Kidney tubule cell (primary cell): ENCODE measurements at places on chromosomes 7 and 10.

GRCh38 chr7:90749262-90749661 lies 153.1 kb downstream of the CDK14 start:
- DNase-seq: no peak

GRCh38 chr7:27133409-27134231 lies 3.1 kb upstream of the HOXA4 start:
- no peak for DNase-seq

GRCh38 chr7:55536619-55537457 lies 35.5 kb downstream of the VOPP1 start:
- no peak for DNase-seq

GRCh38 chr10:130179640-130180039 lies 43.4 kb downstream of the GLRX3 start:
- peak; percentile 44 for DNase-seq

- DNase-seq: no peak
These were observed 95.4 kb downstream of the TRIL start for GRCh38 chr7:28862595-28863272.

DNA sequence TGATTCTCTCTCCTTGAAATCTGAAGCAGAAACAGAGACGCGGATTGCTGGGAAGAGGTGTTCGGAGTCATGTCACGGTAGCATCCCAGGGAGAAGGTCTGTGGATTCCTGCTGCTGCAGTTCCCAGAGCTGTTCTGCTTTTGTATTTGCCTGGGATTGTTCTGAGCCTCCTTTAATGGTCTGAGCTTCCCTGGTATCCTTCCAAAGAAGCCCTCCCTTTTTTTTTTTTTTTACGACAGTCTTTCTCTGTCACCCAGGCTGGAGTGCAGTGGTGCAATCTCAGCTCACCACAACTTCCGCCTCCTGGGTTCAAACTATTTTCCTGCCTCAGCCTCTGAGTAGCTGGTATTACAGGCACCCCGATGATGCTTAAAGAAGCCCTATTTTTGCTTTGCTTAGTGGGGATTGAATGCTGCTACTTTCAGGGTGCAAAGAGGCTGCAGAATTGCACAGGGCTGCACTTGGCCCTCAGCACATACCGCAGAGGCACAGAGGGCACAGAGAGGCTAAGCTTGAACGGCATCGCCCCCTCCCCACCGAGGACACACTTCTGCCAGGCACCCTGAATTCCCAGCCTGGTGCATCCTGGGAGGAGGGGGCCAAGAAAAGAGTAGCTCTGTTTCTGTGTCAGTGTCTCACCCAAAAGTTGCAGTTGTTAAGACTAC lies 208.6 kb upstream of the GALNT17 start:
- no peak for DNase-seq

DNA sequence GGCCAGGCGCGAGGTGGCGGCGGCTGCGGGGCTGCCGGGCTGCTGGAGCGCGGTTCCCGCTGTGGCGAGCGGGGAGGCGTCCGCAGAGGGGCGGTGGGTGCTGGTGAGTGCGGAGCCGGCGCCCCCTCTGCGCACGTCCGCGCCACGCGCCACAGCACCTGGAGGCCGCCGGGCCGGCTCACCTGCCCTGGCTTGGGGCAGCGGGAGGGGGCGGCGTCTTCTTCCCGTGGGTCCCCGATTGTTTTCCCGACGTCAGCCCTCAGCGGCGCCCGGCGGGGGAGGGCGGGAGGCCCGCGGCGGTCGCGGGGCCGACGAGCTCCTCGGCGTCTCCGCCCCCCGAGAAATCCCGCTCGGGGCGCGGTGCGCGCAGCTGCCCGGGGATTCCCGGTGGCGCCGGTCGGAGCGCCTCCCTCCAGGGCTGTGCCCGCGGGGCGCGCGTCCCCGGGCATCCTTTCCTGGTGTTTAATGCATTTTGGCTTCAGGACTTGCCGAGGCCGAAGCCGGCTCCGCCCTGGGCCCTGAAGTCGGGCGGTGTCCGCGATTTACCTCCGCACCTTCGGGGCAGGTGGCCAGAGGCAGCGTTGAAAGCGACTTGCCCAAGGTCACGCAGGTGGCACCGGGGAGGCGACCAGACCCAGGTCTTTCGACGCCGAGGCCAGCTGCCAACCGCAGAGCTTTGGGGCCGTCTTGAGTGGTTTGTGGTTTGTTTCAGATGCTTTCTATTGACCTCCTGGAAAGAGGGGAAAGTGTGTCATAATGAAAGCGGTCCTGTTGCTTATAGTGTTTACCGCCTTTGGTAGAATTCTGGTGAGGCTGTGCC lies 561 bp downstream of the PLEKHA1 start:
- peak; percentile 80 for DNase-seq

DNA sequence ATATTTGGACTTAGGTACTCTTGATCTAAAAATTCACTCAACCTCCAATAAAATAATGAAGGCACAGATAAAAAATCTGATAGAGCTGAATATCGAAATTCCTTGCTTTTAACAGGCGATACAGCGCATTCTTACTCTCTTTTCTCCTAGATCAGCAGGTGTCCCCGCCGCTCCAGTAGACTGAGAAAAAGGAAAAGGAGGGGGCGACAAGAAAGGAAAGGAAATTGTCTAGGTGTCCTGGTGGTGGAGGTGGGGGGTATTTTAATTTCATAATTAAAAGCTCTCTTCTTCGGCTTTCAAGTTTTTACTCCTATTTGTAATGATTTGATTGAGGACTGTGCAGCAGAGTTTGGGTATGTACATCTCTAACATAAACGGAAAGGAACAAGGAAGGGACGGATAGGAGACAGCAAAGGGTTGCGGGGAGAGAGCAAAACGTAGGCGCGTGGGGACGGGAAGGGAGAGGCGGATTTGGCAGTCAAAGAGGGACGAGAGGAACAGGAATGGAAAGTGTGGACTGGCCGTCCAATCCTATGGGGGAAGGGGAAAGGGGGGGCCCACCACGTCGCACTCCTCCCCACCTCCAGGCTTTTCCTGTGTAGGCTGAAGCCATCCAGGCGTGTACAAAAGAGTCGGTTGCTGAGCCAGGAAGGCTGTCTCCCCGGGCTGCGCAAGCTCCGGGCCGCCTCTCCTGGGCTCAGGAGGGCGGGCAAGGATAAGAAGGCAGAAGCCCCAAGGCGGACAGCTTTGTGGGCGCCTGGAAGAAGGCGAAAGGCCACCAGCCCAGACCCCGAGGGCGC lies 875 bp upstream of the HECTD2 start:
- DNase-seq: peak; percentile 90

DNA sequence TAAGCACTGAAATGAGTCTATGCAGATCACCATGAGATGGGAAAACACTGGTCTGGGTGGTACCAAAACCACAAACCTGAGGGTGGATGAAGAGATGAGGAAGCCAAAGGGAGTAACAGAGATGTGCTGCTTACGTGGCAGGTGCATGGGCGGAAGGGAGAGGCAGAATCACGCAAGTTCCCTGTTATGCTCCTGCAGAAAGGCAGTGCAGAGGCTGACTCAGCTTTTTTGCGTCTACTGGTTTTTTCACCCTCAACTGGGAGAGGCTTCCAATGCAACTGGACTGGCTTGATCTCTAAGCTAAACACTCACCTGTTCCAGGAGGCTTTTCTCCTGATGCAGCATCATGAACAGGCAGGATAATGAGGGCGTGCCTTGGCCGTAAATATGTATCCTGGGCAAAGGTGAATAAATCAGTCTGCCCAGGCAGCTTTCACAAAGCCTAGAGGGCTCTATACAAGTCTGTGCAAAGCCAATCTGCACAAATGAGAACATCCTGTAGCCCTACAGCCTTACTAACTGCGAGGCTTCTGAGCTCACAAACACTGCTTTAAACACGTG lies 95.4 kb upstream of the AFAP1L2 start:
- DNase-seq: no peak

DNA sequence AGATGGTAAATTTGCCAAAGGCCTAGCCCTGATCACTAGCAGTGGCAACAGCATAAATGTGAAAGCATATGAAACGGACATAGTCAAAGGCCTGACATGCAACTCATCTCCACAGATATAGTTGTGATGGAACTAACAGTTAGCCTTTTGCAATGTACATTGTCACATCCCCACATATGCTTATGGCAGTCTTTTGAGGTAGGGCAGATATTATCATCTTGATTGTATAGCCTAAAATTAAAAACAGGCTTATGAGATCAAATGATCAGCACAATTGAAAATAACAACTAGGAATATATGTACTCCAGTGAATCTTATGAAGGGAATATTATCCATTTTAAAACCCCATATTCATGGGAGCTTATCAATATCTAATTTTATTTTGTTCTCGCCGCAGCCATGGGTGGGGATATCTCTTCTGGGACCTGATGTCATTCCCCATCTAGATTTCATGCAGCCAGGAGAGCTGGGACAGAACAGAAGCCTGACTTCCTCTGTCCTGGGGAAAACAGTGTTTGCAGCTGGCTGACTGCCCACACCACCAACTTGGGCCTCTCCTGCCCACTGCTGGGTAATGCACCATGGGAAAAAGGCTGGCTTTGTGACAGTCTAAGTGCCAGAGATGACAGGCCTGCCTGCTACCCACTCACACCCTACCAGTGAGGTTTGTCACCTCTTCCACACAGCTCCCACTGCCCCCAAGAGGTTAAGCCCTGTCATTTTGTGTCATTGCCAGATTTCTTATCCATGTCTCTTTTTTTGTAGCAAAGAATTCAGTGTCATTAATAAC lies 180.2 kb upstream of the FZD1 start:
- DNase-seq: peak; percentile 26

GRCh38 chr7:7732621-7733281 lies 14.3 kb upstream of the RPA3 start:
- DNase-seq: no peak

DNA sequence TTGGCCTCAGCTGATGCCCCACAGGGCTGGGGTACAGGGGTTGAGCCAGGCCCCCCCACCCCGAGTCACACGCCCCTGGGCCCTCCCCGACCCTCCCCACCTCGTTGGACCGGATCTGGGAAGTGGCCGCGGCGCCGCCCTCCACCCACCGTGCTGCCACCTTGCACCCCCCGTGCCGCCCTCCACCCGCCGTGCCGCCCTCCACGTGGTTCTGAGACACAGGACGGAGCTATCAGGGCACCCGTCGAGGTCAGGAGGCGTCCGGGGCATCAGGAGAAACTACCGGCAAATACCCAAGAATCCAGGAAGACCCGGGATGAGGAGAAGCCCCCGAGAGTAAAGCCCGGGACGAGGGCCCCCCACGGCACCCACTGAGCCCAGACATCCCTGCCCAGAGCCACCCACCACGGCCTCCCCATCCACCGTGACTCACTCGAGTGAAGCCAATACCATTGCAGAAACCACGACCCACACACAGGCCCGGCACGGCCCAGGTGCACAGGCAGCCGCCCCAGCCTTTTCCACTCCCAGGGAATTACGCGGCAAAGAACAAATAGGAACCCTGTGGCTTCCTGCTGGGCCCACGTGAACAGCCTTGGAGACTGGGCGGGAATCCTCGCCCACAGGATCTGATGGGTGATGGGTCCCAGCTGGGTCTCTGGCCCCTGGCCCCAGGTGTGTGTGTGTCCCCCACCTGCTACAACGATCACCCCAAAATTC lies 34.0 kb downstream of the ADAP1 start:
- no peak for DNase-seq

DNA sequence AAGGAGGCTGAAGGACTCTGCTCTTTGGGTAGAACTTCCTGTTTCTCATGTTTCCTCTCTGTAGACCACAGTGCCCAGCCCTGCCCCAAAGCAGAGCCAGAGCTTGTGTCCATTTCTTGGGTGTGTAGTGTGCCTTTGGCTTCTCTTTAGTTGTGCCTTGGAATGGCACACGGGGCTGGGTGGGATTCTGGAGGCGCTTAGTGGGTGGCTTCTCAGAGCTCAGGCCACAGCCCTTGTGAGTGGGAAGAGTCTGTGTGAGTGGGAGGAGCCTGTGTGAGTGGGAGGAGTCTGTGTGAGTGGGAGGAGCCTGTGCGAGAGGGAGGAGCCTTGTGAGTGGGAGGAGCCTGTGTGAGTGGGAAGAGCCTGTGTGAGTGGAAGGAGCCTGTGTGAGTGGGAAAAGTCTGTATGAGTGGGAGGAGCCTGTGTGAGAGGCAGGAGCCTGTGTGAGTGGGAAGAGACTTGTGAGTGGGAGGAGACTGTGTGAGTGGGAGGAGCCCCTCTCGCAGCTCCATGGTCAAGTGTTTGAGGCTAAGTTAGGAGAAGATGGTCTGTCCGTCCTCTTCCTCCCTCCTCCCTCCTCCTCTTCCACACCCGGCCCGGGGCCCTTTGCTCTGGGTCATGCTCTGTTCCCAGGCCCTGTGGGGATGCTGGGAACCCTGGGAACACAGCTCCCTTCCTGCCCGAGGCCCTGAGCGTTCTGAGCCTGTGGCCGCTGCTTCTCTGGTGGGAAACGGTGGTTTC lies 153.0 kb downstream of the GRK5 start:
- no peak for DNase-seq

DNA sequence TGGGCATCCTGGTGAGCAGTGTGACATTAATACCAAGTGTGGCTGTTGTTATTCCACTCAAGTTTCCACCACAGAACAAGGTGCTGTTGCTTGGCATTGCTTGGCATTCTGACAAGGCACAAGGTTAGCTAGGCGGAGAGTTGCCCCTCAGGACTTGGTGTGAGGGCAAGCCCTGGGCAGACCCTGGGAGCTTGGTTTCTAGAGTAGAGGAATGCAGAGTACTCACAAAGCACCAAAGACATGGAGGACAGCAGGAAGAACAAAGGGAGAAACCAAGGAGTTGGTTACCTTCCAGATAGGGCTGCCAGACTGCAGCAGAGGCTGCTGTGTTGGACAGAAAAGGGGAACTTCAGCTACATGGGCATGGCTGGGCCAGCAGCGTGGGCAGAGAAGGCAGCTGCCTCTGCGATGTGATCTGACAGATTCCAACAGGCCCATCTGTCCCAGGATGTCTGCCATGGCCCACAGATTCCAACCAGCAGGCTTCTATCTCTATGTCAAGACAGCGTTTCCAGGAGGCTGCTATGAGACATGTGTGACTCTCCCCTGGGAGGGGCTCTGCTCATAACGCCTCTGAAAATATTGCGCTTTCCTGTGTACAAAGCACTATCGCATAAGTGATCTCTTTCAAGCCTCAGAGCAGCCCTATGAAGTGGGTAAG lies 1.8 kb downstream of the GOLGA7B start:
- DNase-seq: no peak

- DNase-seq: peak; percentile 97
These were observed 6.1 kb downstream of the BICC1 start for GRCh38 chr10:58518775-58519174.

GRCh38 chr10:5284311-5285057 lies 80.3 kb upstream of the UCN3 start:
- peak; percentile 91 for DNase-seq

DNA sequence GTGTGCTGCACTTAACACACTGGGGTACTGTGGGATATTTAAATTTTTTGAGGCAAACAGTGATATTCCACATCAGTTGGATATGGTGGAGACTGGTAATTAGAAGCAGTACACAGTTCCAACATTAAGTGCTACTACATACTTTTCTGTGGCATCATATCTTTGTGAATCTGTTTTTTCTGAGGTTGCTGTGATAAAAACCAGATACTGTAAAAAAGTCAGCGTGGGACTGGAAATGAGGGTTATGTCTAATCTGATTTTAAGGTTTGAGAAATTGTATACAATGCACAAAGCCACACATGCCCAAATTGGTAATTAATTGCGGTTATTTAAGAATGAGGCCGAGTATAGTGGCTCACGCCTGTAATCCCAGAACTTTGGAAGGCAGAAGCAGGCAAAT lies 41.2 kb downstream of the TBC1D12 start:
- DNase-seq: no peak

- DNase-seq: peak; percentile 99
These were observed 101.7 kb upstream of the KLF6 start for GRCh38 chr10:3886641-3887251.
